ENCODE measurements at places on chromosomes 4 and X. TPM values are rescaled to one million over a fixed set of nuclear protein-coding genes. Genes with fewer than 3 reads are reported as not detected.

The SSX4B gene
- polyA plus RNA-seq, result not detected

The PABPC4L gene
- 1.0 TPM for polyA plus RNA-seq

The POLN gene
- polyA plus RNA-seq, result 2.9 TPM

The GNRHR gene
- not detected for polyA plus RNA-seq

The DAPP1 gene
- 17.5 TPM for polyA plus RNA-seq

The PARM1 gene
- 19.9 TPM for polyA plus RNA-seq
